ENCODE measurements at places on chromosomes 1 and 21. TPM values are rescaled to one million over a fixed set of nuclear protein-coding genes. Genes with fewer than 3 reads are reported as not detected.

- no peak for ATAC-seq
Observed at GRCh38 chr1:229597877-229598276, 28.0 kb downstream of the TAF5L start.

DNA sequence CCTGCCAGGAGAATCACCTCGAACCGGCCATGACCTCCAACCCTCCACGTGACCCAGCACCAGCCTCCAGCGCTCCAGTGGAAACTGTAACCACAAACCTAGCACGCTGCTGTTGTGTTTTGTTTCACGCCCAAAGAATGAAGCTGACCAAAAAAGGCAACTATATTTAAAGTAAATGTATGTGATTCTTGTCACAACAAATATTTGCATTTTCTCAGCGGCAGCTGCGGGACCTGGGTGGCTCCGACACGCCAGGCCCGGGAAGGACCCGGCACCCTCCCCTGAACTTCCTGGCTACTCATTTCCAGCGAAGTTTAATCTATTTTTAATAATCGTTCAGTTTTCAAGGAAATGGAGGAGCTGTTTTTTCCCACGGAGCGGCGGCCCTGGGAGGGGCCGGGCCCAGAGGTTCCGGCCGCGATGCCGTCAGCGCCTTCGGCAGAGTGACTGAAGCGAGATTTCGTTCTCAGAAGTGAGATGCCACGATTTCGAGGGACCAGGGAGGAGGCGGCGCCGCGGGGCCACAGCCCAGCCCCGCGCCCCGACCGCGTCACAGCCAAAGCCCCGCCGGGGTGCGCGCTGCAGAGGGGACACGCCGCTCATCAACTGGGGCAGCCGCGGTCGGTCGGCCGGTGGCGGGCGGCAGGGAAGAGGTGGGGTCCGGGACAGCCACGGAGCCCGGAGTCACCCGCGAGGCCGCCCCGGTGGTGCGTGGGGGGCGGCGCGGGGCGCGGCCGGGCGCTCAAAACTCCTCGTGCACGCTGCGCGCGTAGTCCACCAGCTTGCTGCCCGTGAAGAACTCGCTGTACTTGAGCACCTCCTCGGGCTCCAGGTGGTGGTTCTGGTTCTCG is 3.0 kb upstream of the TNFRSF4 start:
- ATAC-seq, result peak; percentile 60

GRCh38 chr1:166700696-166701095 is 138.6 kb upstream of the POGK start:
- ATAC-seq, result no peak

DNA sequence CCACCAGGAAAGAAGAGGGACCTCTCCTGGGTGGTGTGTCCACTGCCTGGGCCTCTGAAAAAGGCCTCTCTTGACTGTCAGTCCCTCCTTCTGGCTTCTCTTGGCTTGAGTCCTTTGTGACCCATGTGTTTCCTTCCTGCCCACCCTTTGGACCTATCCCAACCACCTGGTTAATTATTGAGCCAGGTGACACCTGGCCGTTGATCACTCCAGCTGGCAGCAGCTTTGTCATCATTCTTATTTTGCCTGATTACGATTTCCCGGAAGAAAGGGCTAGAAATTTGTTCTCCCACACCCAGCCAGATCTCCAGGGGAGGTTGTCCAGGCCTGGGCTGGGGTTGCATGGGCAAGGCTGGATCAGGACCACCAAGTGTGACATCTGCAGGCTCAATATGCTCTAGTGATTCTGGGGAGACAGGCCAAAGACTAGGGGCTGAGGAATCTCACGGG is 24.8 kb downstream of the CSF1 start:
- ATAC-seq, result no peak

DNA sequence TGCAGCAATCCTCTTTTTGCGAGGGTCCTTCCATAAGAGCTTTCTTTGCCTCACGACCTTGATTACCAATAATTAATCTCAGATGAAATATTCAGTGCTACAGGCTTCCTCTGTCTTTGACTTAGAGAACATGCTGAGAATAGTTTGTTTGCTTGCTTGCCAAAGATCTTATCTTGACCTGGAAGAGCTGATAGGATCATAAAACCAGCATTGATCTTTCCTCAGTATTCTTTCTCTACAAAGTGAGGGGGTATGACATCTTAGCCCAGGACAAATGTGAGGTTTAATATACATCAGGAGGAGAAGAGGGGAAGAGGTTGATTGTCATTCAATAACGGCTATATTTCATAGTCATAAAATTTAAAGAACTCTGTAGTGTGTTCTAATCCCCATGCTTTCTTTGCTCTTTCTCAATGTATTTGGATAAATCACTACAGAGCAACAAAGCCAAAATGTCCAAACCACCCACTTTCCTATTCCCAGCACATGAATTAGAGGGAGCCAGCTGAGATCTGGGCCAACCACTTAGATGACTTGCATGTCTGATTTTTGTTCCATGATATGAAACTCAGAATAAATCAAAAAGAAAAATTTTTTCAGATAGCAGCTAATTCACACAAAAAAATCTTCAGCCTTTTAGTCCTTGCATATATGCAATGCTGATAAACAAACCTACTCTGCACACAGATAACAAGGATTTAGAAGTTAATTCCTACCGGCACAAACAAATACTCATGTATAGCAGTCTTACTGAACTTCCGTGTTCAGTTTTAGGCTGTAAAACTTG is 50.5 kb upstream of the IPO9 start:
- ATAC-seq, result no peak

DNA sequence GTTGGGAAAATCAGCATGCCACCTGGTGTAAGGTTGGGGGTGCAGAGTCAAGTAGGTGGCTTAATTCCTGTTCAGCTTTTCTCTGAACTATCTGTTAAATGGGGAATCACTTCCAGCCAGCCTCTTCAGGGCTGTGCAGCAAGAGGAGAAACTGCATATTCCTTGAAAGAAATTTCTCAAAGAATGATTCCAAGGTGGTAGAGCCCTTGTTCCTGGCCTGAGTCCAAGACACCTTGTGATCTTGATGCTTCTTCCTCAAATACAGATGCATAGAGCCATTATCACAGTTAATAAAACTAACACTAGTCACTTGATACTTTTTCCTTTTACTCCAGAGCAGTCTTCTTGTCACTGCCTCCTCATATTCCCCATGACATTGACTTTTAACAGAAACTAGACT is 5.2 kb downstream of the TXLNA start:
- ATAC-seq, result no peak

DNA sequence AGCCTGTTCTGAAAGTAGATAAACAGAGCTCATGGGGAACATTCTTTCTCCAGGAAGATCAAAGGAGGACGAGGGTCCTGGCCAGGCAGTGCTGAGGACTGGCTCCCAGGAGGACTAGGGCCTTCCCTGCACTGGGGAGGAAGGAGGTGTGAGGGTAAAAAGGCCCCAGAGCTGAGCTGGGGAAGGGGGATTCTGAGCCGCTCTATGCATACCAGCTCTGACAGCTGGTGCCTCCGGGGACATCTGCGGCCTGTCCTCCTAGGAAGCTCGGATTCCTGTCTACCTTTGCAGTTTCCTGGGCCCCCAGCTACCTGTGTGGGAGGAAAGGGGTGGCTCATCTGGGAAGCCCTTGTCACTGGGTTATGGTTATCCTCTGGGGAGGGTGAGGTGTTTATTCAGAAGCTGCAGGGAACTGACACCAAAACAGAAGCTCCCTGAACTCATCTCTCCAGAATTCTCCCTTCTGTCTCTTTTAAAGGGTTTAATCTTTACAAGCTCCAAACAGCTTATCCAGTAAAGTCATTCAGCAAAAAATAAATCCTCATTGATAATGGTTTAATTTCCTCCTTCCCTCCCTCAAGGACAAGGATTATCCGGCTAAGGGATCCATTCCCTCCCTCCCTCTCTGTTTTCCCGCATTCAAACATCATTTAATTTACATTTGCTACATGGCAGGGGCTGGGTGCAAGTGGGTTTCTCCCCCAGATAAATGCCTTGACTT is 31.0 kb downstream of the NENF start:
- ATAC-seq, result no peak

Gene OR2L5
- total RNA-seq, result not detected

DNA sequence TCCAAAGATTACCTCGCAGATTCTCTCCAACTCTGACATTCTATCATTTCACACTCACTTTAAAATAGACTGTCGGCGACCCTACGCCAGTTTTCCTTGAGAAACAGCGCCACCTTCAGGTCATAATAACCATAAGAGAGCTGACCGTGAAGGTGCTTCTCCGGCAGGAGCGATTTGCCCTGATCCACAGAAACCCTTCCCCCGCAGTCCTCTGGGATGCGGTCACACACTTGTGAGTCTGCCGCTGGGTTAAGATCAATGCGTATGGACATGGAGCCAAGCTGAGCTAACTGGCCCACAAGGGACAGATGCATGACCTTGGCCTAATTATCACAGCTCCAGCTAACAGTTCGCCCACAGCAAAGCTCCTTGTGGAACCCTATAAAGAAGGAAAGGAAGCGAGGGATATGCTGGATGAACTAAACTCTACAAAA is 32.8 kb upstream of the IFNAR2 start:
- peak; percentile 64 for ATAC-seq

- ATAC-seq, result no peak
Observed at GRCh38 chr1:11169202-11169601, 20.0 kb upstream of the ANGPTL7 start.

Gene NUAK2
- 2.9 TPM for total RNA-seq

GRCh38 chr1:185087101-185087500 is 41.7 kb downstream of the RNF2 start:
- no peak for ATAC-seq

DNA sequence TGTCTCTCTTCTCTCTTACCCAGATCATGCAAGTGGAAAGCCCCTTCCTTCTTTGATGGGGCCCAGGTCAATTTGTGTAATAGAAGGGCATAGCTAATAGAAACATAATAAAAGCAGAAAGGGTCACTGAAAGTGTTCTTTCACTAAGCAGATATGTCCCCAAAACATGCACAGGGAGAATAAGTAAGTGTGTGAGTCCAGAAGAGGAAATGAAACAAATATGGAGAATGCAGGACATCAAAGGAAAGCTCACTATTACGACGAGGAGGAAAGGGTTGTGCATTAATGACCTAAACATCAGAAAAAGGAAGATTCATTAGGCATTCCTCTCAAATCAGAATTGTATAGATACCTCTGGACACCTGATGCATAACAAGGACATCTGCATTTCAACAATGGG is 81.4 kb upstream of the SMYD2 start:
- ATAC-seq, result no peak

DNA sequence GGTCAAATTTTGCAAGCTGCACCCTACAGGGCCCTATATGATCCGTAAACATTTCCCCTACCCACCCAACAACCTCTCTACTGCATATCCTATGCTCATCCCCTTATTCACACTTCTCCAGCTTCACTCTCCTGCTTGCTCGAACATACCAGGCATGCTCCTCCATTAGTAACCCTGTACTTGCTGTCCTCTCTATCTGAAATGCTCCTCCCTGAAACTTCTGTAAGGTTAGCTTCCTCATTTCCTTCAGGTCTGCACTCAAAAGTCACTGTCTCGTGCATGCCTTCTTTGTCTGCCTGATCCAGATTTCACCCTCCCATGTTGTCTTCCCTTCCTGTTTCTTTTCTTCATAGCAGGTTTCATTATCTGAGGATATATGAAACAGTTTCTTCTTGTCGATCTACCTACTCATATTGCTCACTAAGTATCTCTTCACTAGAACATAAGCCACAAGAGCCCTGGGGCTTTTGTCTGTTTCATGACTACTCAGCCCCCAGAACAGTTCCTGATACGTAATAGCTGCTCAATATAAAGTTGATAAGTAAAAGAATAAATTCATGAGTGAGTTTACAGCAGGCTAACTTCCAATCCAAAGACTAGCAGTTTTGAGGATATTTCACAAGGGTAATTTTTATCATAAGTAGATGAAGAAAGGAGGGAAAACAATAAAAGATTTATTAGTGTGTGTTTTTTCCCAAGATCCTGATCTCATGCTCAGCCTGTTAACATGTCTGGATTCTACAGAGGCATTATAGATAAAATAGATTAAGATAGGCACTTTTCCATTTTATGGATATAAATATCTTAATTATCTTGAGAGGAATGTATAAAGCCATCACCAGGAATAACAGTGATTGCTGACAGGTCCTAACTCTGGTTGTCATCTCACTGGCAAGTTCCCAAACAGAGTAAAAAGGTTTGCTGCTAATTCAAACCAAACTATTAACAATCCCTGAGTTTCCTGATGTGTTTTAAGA is 392.5 kb upstream of the ESRRG start:
- no peak for ATAC-seq

Gene TTC34
- 2.5 TPM for total RNA-seq

DNA sequence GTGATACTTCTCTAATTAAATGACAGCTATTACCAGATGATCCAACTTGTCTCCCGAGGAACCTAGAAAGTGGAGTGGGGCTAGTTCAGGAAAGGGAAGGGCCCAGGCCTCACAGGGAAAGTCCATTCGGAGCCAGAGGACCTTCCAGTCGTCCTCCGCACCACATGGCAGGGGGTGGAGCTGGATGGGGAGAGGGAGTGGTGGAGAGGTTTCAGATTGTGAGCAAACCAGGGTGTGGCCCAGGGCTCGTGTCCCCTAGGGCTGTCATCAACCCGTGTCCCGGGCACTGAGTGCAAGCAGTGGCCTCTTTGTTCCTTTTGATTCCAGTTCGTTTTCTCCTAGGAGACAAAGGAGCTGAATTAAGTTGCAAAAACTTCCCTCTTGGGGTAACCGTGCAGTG is 114.9 kb downstream of the HUNK start:
- ATAC-seq, result no peak

Gene KCNA3
- total RNA-seq, result 22.7 TPM

Gene ITLN2
- not detected for total RNA-seq

DNA sequence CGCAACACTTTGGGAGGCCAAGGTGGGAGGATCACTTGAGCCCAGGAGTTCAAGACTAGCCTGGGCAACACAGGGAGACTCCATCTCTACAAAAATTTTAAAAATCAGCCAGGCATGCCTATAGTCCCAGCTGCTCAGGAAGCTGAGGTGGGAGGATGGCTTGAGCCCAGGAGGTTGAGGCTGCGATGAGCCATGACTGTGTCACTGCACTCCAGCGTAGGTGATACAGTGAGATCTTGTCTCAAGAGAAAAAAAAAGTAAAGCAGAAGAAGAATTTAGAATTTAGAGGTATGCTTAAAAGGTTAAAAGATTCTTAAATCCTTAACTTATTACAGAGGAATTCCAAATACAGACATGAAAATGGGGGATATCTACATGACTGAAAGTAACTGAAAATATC is 79.5 kb downstream of the SMYD3 start:
- ATAC-seq, result peak; percentile 33

- ATAC-seq, result no peak
Observed at GRCh38 chr1:190908246-190908645, 430.6 kb upstream of the BRINP3 start.

GRCh38 chr1:161182214-161182613 is 4.9 kb upstream of the B4GALT3 start:
- peak; percentile 82 for ATAC-seq

DNA sequence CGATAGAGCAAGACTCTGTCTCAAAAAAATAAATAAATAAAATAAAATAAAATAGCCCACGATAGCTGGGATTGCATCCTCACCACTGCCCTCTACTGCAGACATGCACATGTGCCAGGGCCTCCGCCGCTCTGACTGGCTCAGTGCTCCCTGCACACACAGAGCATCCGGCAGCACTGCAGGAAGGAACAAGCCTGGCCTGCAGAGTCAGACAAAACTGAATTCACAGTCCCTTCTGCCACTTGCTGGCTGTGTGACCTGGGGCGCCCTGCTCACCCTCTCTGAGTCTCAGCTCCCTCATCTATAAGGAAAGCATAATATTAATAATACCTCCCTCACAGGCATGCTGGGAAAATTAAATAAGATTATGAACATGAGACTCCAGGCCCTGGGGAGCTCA is 35.4 kb downstream of the CSMD2 start:
- no peak for ATAC-seq

Gene LAD1
- total RNA-seq, result not detected

- no peak for ATAC-seq
Observed at GRCh38 chr21:46636181-46636512, 673 bp downstream of the PRMT2 start.
